Stimulated activated CD4-positive, alpha-beta T cell treated with anti-CD3 and anti-CD28 coated beads, Interleukin-2, amount 100 ng/mL, for 24 hours (primary cell): ENCODE measurements at places on chromosomes 2 and 18.

- DNase-seq = no peak
Measured at GRCh38 chr2:241229563-241230401, 41.3 kb downstream of the ANO7 start.

DNA sequence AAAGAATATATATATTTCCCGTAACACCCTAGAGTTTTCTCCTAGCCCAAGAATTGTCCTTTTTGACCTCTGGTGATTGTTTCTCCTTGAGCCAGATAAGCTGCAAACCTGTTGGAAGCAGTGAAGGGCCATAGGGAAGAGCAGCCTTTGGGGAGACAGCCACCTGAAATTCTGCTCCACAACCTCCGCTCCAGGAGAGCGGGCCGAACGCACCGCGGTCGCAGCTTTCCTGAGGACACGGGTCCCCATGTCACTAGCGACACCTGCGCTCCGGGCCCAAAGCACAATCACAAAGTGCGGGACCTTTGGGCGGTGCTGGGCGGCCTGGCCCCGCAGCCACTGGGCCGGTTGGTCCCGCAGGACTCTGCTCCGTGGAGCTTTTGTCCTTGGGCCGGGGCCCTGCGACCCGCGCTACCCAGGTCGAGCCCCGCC is 557 bp upstream of the DSG2 start:
- DNase-seq = no peak

- no peak for DNase-seq
Measured at GRCh38 chr2:132849118-132849517, 179.1 kb upstream of the LYPD1 start.

DNA sequence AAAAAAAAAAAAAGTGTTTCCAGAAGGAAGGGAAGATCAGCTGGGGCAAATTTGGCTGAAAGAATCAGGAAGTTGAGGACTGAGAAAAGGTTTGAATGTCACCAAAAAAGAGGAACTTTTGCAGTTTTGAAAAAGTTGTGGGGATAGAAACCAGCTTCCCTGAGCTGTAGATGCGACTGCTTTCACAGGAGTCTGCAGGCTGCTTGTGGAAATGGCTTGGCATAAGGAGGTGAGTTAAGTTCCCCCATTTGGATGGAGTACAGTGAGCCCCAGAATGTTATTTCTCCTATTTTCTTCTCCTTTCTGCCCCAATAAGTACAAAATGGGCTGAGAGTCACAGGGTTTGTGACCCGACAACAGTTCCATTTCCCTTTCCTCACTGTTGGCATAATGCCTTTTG is 16.5 kb upstream of the ME2 start:
- DNase-seq = no peak

- DNase-seq = no peak
Measured at GRCh38 chr2:85756195-85756594, 2.4 kb downstream of the ATOH8 start.

GRCh38 chr2:18425210-18425703 is 135.2 kb downstream of the RDH14 start:
- no peak for DNase-seq

GRCh38 chr18:9488538-9488937 is 13.2 kb downstream of the RALBP1 start:
- DNase-seq = no peak

DNA sequence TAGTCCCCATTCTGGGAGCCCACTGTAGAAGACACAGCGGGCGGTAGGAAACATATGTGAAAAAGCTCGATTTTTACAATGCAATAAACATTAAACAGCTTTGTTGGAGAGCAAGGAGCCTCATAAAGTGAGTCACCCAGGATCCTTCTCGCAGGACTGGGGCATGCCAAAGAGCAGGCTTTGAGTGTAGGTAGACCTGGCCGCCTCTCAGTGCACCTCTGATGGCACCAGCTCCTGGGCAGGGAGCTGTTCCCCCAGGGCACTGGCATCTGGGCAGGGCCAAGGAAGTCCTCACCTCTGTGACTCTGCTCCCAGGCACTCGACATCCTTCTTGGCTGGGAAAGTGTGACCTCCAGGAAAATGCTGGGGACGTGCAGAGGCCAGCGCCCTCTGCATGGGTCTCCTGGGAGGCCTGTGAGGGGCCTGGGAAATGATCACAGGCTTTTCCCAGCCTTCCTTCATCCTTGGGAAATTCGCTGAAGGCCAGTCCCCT is 94.2 kb downstream of the POLR1A start:
- DNase-seq = no peak

DNA sequence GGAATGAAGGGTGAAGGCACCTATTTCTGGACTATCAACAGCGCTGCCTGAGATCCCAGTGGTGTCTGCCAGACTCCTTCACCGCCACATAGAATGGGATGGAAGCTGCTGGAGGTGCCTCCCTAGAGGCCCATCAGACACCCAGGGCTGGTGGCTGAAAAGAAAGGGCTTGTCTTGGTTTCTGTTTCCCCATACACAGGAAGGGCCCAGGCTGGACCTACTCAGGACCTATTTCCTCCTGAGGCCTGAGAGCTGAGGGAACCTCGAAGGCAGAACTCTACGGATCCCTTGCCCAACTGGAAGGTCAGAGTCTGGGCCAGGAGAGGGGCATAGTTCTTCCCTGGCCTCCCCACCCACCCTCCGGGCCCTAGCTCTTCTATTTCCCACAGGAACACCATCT is 2.9 kb upstream of the CLEC4F start:
- no peak for DNase-seq

GRCh38 chr18:69954719-69955480 is 7.2 kb upstream of the CD226 start:
- no peak for DNase-seq

- no peak for DNase-seq
Measured at GRCh38 chr18:21386523-21387240, 144.7 kb downstream of the GREB1L start.

DNA sequence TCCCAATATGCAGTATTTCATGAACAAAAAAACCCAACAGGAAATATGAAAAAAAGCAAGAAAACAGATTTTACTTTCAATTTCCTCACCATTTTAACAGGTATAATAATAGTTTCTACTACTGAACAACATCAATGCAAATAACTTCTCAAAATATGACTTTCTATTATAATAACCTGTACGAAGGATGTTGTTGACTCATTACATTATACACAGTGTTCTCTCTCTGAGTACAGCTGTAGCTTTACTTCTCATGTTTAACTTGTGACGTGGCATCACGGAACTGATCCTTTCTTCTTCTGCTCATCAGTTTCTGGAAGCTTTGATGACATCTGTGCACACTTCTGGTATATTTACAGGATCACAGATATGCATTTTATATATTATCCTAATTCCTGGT is 40.0 kb downstream of the FAM228A start:
- DNase-seq = no peak

- no peak for DNase-seq
Measured at GRCh38 chr2:239570216-239570925, 169.6 kb upstream of the HDAC4 start.

DNA sequence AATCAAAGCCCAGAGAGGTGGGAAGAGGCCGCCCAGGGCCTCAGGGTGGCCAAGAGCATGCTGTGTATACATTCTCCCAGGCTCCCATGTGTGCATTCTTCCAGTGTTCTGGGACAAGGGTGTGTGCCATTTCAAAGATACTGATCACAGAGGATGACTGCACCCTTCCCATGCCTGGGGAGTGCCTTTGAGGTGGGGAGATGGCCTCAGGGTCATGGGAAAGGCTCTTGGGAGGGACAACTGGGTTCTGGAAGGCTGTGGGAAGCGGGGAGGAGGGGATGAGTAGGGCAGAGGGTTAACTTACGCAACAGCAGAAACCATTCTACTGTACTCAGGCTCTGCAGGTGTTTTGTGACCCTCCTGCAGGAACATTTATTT is 40.9 kb downstream of the KLHL29 start:
- DNase-seq = no peak

GRCh38 chr2:205765151-205765550 is 82.8 kb downstream of the NRP2 start:
- no peak for DNase-seq
